ENCODE measurements at places on chromosomes 1 and 21.
A peak's percentile ranks its signal among the peaks of the same experiment; 100 is the strongest.

GRCh38 chr1:186896211-186896610 lies 67.5 kb downstream of the PLA2G4A start:
- DNase-seq: no peak

- DNase-seq: no peak
Measured at GRCh38 chr1:22525646-22526045, 37.6 kb upstream of the EPHA8 start.

GRCh38 chr1:51516649-51517158 lies 2.4 kb downstream of the EPS15 start:
- no peak for DNase-seq

GRCh38 chr1:237763137-237763536 lies 127.6 kb downstream of the ZP4 start:
- no peak for DNase-seq

DNA sequence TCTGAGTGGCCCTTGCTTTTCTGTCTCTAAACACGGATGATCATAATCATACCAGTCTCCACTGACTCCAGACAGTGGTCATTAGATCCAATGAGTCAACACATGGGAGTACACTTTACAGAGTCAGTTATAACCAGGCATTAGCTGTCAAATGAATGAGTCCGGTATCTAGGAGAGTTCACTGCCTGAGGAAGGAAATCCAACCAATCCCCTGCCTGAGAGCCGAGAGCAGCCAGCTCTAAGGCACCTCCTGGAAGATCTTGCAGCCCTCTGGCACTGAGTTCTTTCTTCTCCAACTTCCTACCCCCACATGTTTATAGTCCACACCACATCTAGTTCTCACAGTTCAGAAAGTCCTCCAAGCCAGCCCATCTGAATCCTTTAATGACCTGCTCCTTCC lies 29.4 kb upstream of the RBM15 start:
- no peak for DNase-seq

DNA sequence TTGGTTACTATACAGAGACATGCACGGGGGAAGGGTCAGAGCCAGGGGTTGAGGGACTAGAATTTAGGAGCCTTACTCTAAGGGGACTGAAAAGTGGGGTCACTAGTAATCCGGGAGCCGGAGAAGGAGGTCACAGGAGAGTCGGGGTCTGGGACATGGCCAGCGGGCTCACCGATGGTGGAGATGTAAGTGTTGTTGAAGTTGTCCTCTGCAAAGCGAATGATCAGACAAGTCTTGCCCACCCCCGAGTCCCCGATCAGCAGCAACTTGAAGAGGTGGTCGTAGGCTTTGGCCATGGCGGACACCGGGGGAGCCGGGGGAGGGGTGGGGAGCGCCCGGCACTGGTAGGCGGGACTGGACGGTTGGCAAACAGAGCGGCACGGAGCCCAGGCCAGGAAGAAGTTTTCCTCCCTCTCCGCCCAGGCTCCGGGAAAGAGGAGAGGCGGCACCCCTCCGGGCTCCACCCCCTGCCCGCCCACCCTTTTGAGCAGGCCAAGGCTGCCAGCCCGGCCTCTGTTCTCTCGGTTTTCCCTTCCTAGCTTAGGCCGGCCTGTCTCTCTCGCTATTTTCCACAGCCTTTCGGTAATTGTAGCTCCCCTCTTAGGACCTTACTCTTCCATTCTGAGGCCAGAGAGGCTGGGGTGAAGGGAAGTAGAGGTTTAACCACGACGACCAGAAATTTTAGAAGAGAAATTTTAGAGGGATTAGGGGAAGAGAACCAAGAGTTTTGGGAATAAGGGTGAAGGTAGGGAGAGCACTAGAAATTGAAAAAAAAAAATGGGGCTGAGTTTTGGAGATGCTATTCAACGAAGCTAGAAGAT lies at the start of gene RAB13:
RAB13 (minus strand) TSS at position 399 of the 821 bp plus-strand sequence; CDS start at position 296, 103 bp downstream.
- no peak for DNase-seq

- no peak for DNase-seq
Measured at GRCh38 chr1:94773931-94774422, 46.2 kb upstream of the SLC44A3 start.

DNA sequence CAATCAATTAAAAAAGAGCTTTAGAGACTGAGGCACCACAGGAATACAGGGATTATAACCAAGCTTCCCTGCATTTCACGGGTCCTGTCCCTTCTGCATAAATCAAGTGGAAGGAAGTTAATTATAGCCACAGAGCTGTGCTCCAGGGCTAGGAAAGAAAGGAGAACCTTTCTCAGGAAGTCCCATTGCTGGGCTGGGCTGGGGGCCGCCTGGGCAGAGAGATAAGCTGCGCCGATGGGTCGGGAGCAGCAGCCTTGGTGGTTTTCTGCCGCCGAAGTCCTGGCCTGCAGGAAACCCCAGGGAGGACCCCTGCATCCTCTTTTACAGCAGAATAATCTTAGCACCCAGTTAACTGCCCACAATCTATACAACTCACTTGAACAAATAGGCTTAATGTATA lies 12.6 kb upstream of the CD34 start:
- no peak for DNase-seq

- DNase-seq: no peak
Measured at GRCh38 chr1:114466334-114467014, 44.5 kb downstream of the TRIM33 start.

GRCh38 chr1:50750021-50750619 lies 209.9 kb downstream of the FAF1 start:
- no peak for DNase-seq

DNA sequence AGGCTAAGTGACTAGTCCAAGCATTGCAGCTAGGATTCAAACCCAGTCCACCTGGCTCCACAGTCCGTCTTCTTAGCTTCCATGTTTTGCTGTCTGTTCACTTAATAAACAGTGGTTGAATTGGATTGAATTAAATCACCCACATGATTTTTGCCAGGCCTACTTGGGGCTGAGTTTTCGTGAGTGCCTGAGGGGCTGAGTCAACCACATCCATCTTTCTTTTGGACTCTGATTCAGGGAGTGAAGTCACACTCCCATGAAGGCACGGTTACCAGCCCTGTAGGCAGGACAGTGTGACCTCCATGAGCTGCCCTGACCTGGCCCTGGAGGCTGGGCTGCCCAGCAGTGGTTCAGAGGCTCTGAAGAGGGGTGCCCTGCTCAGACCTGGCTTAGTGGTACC lies 123.7 kb downstream of the ACTL8 start:
- no peak for DNase-seq

GRCh38 chr1:238409932-238410331 lies 519.2 kb upstream of the ZP4 start:
- no peak for DNase-seq

DNA sequence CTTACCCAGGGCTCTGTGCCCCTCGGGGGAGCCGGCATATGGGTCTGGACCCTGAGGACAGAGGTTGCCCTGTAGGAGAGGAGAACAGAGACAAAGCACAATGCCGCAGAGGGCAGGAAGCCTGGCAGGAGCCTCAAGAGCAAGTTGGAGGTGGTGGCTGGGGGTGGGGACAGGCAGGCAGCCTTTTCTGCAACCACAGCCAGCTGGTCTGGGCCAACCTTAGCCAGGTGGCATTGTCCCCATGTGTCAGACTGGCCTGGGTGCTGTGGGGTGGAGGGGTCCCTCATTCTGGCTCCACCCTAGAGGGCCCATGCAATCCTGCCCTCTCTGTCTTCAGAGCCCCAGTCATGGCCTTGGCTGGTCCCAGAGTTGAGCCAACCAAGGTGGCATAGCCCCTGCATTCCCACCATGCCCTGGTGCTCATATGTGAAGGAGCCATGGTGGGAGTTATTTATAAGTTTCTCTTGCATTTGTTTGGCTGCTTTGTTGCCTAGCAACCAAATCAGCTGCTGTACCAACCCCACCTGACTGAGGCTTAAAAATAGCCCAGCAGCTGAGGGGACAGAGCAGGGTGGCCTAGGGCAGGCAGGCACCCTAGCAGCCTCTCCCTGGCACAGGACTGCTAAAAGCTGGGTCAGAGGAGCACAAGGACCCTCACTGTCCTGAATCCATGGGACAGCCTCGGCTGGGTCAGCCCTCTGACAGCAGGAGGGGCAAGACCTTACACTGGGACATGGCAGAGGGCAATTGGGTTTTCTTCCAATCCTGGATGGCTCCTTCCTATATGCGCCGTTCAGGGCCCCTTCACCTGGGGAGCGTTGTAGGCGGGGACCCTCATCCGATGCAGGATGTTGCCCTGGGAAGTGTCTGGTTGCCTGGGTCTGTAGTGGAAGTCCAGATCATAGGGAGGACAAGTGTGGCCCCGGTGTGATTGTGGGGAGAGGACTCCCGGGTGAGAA lies 19.5 kb downstream of the MAP7D1 start:
- DNase-seq: no peak

- no peak for DNase-seq
Measured at GRCh38 chr1:229325853-229326487, 16.9 kb downstream of the CCSAP start.

DNA sequence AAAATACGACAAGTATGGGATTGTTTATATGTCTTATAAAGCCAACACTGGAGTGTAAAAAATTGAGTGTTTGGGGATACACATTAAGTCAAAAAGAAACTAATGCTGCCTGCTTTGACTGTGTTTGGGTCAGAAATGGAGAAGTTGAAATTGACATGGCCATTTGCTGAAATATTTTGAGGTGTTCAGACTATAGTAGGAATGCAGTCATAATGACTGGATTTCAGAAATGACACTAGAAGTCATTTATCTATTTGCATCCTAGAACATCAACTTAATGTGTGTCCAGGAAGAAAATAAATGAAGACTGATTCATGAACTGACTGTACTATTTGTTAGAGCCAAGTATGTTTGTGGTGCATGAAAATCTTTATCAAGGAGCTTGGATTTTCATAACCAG lies 28.4 kb downstream of the RASAL2 start:
- no peak for DNase-seq

DNA sequence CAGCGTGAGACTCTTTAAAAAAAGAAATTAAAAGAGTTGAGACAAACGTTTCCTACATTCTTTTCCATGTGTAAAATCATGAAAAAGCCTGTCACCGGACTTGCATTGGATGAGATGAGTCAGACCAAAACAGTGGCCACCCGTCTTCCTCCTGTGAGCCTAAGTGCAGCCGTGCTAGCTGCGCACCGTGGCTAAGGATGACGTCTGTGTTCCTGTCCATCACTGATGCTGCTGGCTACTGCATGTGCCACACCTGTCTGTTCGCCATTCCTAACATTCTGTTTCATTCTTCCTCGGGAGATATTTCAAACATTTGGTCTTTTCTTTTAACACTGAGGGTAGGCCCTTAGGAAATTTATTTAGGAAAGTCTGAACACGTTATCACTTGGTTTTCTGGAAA lies 31.2 kb downstream of the IFNAR1 start:
- DNase-seq: no peak

- DNase-seq: no peak
Measured at GRCh38 chr1:18481921-18482701, 1.4 kb downstream of the KLHDC7A start.

DNA sequence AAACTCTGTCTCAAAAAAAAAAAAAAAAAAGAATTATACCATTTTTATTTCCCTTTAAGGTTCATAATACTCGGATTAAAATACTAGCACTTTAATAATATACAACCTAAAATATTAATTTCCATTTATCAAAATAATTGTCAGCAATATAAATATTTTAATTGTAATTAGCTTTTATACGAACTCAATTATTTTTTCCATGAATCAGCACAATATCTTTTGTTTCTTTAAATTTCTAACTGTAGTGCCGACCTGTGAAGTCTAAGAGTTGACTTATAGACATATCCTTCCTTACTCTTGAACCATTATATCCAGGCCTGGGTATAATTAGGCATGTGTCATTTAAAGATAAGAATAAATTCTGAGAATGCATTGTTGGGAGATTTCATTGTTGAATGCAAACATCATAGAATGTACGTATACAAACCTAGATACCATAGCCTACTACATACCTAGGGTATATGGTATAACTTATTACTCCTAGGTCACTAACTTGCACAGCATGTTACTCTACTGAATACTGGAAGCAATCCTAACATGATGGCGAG lies 996.7 kb upstream of the TMPRSS15 start:
- DNase-seq: no peak

DNA sequence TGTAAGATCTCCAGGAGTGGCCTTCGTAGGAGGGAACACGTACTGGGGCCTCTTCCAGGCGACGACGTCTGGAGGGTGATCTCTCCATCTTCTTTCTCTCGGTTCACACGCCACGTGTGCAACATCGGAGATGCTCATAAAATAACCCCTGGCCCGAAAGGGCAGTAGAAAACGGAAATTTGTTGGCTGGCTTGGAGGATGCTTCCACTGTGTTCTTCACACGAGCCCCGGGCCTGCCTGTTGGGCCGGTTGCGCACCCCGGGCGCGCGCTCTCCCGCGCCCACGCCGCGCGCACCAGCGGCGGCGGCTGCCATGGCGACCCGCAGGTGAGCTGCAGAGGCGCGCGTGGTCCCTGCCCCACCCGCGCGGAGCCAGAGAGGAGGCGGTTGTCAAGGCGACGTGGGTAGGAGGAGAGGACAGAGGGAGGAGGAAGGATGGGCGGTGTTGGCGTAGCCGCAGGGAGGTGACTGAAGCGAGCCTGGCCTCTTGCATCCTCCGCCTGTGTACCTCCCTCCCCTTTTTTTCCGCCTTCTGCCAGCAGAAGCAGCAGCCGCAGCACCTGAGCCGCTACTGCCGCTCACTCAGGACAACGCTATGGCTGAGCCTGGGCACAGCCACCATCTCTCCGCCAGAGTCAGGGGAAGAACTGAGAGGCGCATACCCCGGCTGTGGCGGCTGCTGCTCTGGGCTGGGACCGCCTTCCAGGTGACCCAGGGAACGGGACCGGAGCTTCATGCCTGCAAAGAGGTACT lies at the start of gene ELAPOR1:
ELAPOR1 (plus strand) TSS at position 526 of the 752 bp plus-strand sequence; CDS start at position 595, 69 bp downstream.
- peak; percentile 89 for DNase-seq

DNA sequence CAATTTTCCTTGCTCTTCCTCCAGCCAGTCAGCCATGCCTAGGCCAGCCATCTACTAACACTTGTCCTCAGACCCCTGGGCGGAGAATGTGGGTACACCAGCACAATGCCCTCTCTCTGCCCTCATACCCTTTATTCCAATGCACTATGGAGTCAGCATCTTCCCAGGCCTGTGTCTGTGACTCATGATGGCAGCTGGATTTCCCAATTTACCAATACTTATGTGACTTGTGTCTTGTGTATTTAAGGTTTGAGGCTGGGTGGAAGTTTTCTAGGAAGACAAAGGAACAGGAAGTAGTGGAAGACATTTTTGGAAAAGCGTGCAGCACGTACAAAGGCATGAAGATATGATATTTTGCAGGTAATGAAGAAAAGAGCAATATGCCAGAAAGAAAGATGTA lies 114.3 kb downstream of the NMNAT2 start:
- no peak for DNase-seq

GRCh38 chr21:29258626-29259338 lies 39.9 kb upstream of the BACH1 start:
- DNase-seq: no peak

GRCh38 chr1:211198111-211198510 lies 61.1 kb upstream of the RCOR3 start:
- no peak for DNase-seq

- DNase-seq: no peak
Measured at GRCh38 chr1:150161747-150162581, 12.2 kb downstream of the PLEKHO1 start.

DNA sequence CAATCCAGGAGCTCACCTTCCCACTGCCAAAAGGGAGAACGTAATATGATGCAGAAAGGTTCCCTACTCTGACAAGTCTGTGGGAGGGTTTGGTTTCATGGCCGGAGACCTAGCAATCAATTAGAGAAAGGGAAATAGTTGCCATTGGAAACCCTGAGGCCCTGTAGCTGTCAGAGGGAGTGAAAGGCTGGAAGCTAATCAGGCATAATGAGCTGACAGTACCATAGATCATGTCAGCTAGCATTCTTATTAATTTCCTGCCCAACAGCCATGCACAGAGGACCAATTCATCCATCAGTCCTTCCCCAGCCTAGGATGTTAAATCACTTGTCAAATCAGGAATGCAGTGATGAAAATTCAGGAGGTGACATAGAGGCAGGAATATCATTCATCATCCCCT lies 527.3 kb downstream of the PLPP3 start:
- no peak for DNase-seq

Measured in stimulated activated CD4-positive, alpha-beta T cell treated with anti-CD3 and anti-CD28 coated beads, Interleukin-1b, Interleukin-23, amount 100 ng/mL, for 4 hours (primary cell).